ENCODE measurements at places on chromosomes 6 and 20.
A peak's percentile ranks its signal among the peaks of the same experiment; 100 is the strongest.

DNA sequence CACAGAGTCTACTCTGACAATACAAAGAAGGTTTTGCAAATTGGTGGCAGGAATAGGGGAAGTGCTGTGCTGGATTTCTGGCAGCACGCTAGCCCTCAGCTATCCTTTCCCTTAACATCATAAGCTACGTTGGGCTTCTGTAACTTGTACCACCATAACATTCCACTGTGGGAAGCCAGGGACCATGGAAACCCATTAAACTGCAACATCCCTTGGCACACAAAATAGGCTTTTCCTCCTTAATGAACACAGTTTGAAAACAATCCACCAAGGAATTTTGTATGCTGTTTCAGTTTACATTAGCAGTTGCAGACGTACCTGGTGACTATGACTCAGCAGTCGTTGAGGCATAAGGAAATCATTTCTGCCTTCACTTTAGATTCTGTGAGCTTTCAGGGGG lies 203.9 kb upstream of the RAB32 start:
- peak; percentile 35 for DNase-seq

DNA sequence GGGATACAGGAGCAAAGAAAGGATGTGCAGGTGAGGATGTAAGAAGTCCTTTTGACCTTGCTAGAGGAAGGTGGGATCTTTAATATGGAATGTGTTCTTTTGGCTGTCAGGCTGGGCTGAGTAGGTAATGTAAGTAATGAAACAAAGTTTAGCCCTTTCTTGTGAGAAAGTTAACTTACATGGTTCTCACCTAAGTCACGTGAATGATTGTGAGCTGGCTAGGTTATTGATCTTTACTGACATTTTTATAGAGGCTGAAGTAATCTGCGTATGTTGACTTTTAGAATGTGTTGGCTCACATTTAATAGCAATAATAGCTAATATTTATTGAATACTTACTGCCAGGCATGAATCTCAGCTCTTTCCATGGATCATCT lies 2.6 kb downstream of the TOP1 start:
- no peak for DNase-seq

- DNase-seq: no peak
Measured at GRCh38 chr6:11309947-11310665, 77.6 kb upstream of the NEDD9 start.

DNA sequence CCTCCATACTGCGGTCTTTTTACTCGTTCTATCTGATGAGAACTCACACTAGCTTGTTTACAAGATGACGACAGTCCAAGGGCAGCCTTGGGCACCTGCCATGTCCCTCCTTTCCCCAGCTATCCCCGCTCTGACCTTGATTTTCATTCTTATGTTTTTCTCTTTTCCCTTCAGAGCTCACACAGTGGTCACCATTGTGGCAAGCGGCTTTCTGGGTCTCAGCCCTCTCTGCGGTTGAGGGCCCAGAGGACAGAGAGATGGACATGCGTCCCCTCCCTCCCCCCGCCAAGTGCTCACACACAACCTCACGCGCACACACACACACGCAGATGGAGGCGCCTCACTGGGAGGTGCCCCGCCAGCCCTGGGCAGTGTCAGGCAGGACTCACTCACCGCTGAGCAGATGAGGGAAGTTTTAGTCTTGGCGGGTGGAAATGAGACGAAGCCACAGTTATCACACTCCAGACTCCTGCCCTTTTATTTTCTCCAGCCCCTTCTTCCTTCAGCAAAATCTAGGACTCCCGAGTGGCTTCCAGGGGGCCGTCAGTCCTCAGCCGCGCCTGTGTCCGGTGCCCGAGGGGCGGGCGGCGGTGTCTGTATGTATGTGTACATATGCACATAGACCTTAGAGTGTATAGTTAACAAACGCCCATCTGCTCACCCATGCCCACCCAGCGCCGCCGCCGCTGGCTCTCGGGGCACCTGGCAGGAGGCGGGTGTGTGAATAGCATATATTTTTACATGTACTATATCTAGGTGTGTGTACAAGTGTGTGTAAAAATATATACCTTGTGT lies 13.8 kb upstream of the MYL9 start:
- no peak for DNase-seq

- no peak for DNase-seq
Measured at GRCh38 chr6:17583811-17584210, 16.3 kb upstream of the FAM8A1 start.

- peak; percentile 12 for DNase-seq
Measured at GRCh38 chr6:167998215-167998614, 744 bp downstream of the KIF25 start.

DNA sequence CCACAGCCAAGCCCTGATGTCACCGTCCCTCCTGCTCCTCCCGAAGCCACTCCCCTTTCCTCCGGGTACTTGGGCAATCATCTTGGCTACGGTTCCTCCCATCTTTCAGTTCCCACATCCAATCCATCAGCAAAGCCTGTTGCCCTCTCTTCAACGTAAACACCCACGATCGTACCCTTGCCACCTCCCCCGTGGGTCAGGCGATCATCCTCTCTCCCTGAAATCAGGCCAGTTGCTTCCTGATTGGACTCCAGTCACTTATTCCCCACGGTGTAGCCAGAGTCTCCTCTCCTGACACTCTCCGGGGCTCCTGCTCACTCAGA lies 44.5 kb downstream of the SULF2 start:
- no peak for DNase-seq
